ENCODE measurements at places on chromosomes 11 and 22. TPM values are rescaled to one million over a fixed set of nuclear protein-coding genes. Genes with fewer than 3 reads are reported as not detected.

Gene PDGFB
- total RNA-seq = 14.6 TPM

Gene MMP12
- total RNA-seq = 1.7 TPM

Gene MSANTD2
- 12.1 TPM for total RNA-seq

Gene MICAL2
- 158 TPM for total RNA-seq

Gene IGSF22
- 4.9 TPM for total RNA-seq

Gene MMP13
- not detected for total RNA-seq

Gene CAPN5
- 197 TPM for total RNA-seq

Gene TRIM29
- total RNA-seq = 13.5 TPM

Gene C11orf86
- not detected for total RNA-seq

Gene TRPM5
- 4.4 TPM for total RNA-seq

Gene MPZL2
- 72.5 TPM for total RNA-seq

GRCh38 chr22:17164392-17165024 is 5.4 kb upstream of the HDHD5 start:
- no peak for DNase-seq

DNA sequence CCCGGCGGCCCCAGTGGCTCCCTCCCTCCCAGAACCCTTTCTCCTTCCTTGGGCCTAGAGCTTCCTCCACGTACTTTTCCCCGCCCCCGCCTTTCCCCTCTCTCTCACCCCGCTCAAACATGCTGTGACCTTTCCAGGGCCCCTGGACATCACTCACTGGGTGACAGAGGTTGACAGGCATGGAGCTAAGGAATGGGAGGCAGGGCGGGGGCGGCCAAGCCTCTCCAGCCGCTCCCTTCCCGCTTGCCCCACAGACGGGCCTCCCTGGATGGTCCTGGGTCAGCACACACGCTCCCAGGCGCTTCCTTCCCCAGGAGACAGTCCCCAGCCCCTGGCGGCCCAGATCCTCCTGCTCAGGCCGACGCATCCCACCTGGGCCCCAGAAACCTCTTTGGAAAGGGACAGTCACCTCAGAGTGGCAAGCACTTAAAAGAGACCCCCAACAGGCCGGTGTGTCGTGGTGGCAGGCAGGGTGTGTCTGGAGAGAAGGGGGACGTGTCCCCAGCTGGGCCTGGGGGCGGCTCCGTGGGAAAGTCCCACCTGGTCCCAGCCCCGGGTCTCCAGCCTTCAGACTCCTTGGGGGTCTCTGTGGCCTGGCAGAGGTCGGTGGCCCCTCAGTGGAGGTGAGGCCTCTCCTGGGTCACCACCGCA is 8.8 kb downstream of the H19 start:
- no peak for DNase-seq

GRCh38 chr11:78060533-78060932 is 3.1 kb upstream of the THRSP start:
- no peak for DNase-seq

- DNase-seq = no peak
These were observed 29.3 kb downstream of the SERPINH1 start for GRCh38 chr11:75591371-75591770.

DNA sequence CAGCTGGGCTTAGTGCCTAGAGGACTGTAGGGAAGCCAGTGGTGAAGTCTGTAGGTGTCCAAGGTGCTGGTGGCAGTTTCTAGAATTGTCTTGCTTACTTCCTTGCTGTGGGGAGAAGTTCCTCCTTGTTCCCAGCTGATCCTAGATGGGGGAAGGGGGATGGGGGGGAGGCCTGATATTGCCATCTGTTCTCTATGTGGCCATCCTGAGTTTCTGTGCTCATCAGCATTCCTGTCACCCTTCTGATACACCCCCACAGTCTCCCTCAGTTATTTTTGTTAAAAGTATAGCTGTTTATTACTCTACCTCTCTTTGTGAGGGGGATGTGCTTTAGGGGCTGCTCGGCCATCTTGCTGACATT is 36.5 kb downstream of the MADD start:
- no peak for DNase-seq

DNA sequence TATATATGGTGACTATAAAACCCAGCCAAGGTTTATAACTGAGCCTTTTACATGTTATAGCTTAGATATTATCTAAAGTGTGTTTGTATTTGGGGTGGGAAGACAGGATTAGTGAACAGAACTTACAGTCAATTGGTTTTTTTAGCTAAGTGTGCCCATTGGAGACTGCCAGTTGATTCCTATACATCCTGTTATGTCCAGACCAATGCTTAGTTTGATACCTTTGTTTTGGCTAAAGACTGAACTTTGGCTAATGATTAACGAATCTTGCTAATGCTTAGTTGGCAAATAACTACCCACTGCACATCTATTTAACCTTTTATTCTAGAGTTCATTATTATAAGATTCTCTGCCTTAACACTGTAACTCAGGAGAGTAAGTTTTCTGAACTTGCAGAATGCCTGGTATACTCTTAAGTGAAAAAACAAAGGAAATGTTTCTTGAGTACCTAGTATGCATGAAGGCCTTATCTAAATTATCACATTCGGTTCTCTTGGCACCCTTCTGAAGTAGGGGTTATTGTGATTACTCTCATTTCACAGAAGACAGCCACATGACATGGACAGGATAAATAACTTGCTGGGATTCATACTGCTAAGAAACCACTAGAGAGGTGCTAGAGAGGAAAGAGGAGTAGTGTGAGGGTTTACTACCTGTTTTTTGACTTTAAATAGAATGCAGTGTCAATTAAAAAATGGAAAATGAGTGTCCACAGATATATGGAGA is 54.0 kb downstream of the KREMEN1 start:
- DNase-seq = no peak

DNA sequence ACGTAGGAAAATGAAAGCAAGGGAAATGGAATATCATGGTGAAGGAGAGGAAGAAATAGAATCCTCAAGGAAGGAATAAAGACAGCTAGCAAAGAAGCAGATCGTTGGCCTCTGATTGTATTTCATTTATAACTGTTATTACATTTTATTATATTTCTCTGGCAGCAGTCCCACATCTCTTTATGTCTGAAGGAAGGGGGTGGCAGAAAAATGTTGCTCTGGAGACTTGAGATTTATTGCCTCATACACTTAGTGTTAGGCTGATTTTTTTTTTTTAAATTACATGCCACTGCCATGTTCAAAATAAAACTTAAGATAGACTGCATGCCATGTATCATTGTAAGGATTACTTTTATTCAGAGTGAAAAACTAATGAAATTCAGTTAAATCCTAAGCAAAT is 971.7 kb upstream of the CHORDC1 start:
- no peak for DNase-seq

- no peak for DNase-seq
These were observed 1395.9 kb downstream of the BRD1 start for GRCh38 chr22:48431536-48432315.

GRCh38 chr11:35144136-35144741 is 5.3 kb downstream of the CD44 start:
- no peak for DNase-seq

GRCh38 chr22:50140615-50141014 is 29.9 kb upstream of the PANX2 start:
- no peak for DNase-seq

DNA sequence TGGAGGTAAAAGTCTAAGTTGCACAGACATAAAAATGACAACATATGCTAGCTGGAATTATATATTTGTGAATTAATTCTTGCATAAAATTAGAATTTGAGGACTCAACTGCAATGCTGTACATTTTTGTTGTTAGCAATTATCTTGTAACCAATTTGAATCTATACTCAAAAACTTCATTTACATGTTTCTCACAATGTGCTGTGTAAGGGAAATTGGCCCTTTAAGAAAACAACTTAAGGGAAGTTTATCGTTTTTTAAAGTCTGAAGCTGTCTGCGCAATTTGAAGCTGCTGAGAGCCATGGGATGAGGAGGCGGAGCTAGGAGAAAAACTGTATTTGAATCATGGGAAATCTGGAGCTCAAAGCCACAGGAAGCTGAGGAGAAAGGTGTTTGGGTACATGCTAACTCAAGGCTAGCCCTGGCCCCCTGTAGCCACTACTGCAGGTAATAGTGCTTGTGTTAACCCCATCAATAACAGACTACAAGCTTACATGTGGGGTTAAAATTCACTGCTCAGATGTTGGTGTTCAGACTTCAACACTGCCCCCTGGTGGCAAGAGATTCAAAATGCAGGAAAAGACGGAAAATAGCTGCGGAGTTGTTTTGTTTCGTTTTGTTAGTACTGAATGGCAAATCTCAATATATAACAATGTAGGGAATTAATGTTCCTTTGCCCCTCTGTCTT is 126.1 kb downstream of the BRD1 start:
- no peak for DNase-seq

- no peak for DNase-seq
These were observed 78.3 kb upstream of the AKIP1 start for GRCh38 chr11:8832571-8833260.

DNA sequence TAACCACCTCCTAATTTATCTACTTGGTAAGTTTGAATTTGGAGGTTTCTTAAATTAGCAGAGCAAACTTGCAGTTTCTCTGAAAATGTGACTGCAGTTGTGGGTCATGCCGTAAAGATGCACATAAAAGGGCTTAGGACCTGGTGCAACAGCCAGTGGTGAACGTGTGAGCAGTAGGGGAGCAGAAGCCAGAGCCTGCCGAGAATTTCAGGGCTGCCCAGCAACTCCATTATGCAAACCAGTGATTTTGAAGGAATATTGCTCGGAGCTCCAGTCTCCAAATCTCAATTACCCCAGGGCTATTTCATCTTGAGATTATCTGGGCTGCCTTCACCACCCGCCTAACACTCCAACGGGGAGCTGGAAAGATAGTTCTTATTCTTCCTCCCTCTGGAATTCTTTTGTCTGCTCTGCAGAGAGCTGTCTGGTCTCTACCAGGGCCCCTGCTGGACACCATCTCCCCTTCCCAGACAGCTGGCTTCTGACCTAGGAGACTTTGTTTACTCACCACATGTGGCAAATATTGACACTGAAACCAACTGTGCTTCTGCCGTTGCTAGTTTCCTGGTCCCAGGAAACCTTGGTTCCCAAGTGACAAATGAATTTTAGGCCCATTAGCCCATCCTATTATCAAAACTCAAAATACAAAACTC is 93.9 kb downstream of the DSCAML1 start:
- DNase-seq = no peak

DNA sequence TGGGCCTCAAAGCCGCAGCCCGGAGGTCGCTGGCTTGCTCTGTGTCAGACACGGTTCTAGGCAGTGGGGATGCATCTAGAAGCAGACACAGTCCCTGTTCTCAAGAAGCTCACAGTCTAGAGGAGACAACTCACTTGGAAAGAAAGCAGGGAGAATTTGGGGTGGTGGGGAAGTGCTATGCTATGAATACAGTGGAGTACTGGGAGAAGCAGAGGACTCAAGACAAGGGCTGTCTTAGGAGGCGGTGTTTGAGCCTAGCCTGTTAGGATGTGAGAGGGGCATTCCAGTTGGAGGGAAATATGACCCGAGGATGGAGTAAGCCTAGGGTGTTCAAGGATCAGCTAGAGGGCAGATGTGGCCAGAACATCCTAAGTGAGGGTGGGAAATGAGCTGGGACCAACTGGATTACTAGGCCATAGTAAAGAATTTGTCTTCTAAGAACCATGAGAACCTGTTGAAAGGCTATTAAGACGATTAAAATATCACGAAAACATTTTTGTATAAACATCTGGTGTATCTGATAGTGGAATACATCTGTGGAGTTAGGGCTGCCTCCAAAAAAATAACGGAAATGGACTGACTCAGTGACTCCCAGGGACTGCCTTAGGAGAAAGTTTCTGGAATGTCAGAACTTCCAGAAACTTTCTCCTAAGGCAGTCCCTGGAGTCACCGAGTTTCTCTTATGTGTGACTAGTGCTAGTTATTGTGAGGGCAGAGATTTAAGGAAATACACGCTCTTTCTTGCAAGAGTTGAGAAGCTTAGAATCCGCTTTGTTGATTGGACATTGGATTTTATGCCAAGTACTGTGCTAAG is 1.1 kb upstream of the PITPNB start:
- DNase-seq = peak; percentile 21

GRCh38 chr22:30219668-30220278 is 26.8 kb downstream of the LIF start:
- DNase-seq = no peak

DNA sequence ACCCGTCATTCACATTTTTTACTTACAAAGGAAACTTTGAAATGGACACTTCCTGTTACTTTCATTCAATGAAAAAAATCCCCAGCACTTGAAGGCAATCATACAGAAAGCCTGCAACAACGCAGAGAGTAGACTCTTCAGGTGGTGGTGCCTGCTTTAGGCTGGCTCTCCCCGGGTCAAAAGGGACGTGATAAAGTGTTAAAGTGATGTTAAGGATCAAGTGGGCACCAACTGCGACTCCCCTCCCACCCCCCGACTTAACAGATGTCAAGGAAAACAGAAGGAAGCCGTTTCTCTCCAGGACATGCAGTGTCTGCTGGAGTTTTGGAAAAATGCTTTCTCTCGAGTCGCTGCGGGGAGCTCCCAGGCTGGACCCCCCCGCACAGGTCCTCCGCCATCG is 414 bp upstream of the PNPLA3 start:
- no peak for DNase-seq

- DNase-seq = no peak
These were observed 77.0 kb downstream of the RPL27A start for GRCh38 chr11:8759634-8760033.

DNA sequence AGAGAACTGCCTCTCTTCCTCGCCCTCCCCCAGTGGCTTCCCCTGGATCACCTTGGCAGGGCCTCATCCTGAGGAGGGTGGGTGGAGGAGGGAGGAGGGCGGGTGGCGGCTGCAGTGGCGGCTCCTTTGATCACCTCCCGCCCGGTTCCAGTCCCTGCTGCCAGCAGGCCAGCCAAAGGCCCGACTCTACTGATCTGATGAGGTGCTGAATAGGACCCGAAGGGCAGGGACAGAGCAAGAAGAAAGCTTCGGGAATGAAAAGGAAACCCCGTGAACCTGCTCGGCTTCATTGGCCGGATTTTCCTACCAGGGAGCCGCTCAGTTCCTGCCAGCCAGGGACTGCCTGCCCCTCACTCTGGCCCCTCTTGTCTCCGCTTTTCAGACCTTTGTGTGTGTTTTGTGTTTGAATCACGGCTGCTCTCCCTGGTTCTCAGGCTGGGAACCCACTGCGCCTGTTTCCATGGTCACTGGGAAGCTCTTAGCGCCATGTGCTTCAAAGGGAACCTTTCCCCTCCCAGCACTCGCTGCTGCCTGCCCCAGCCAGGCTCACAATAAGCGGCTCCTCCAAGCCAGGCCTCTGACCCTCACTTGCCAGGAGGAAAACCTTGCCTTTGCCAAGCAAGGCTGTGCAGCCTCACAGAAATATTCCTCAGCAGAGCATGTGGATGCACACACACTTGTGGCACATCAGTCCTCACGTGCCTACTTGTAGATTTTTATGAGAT is 56.8 kb downstream of the C22orf31 start:
- peak; percentile 26 for DNase-seq

DNA sequence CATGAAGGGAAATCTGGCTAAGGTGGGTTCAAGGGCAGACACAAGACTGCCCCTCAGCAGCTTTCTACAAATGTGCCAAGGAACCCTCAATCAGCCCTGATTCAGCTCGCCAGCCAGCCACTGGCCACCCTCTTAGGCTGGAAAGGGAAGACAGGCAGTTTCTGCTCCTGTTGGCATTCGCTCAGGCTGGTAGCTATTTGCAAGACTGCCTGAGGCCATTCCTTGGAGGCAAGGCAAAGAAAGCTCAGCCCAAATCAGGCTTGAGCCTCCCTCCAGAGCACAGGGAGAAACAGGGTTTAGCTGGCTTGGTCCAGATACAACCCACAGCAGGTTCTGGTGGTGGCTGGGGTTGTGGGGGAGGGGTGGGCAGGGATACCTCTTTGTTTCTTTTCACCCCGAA is 19.2 kb downstream of the TP53I11 start:
- DNase-seq = no peak

GRCh38 chr11:118691926-118692830 is 12.7 kb upstream of the TREH start:
- no peak for DNase-seq

- DNase-seq = no peak
These were observed 684.4 kb downstream of the NTM start for GRCh38 chr11:132054822-132055221.
